ENCODE measurements at places on chromosomes 12 and 14.

- DNase-seq: no peak
Measured at GRCh38 chr12:50505675-50506530, 1.1 kb downstream of the DIP2B start.

GRCh38 chr12:122860854-122861586, 25.8 kb downstream of the HIP1R start:
- no peak for DNase-seq

GRCh38 chr12:82595941-82596340, 90.8 kb upstream of the TMTC2 start:
- DNase-seq: no peak

DNA sequence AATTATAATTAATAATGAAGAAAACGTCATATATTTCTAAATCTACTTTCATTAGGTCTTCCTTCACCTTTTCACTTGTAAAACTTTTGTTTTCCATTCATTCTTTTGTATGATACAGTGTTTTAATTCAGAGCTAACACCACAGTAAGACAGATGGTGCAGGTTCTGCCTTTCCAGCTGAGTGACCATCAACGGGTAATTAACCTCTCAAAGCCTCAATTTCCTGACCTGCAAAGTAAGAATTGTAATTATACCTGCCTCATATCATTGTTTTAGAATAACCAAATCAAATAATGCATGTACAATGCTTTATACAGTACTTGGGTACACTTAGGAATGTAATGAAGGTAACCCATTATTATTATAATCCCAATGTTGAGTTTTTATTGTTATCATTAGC, 157.6 kb downstream of the FOXA1 start:
- no peak for DNase-seq

- DNase-seq: peak; percentile 20
Measured at GRCh38 chr14:64823305-64823861, 56.3 kb downstream of the SPTB start.

- no peak for DNase-seq
Measured at GRCh38 chr14:61511558-61511948, 183.8 kb upstream of the HIF1A start.

DNA sequence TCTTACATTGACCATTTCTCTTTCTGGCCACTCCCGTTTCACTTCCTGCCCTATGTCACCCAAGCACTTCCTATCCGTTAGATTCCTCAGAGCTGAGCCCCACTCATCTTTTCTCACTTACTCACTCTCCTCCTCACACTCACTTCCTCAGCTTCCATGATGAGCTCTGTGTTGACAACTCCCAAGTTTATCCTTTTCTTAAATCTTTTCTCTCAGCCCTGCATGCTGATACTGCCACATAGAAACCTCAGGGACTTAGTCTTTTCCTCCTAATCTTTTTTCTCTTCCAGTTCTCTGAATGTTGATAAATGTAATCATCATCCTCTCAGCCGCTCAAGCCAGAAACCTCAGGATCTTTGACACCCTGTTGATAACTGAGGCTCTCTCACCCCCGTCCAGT, 99.6 kb downstream of the ANO6 start:
- no peak for DNase-seq

DNA sequence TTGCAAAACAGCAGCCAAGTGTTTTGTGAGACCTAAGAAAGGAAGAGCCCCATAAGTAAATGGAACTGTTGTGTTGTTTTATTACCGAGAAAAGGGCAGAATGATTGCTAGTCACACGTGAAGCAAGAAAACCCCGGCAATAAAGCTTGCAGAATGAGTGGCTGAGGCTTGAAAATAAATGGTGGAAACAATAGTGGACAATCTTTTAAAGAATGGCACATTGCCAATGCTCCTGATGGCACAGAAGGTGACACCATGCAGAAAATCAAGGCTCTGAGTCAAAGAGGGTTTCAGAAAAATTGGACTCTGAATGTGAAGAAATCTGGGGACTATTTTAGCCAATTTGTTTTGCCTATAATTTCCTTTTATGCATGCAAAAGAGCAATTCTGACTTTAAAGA, 4.0 kb upstream of the AQP2 start:
- DNase-seq: no peak

- DNase-seq: no peak
Measured at GRCh38 chr12:57031138-57031725, 14.9 kb upstream of the TAC3 start.

DNA sequence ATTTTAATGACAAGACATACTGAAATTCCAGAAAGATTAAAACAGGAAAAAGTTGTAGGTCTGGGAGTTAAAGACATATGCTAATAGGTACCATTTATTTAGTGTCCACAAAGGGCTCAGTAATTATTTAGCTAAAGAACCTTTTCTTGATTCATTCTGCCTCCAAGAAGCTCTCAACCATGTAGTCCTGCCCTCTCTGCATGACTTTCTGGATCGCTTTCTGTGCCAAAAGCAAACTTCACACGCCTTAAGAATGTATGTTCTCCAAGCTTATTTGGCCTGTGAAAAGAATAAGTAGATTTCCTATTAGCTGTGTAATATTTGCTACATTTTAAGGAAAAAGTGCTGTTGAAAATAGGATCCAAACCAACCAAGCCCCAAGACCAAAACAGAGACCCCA, 291.7 kb downstream of the C12orf75 start:
- DNase-seq: no peak

GRCh38 chr14:70788898-70789297, 20.4 kb downstream of the MAP3K9 start:
- DNase-seq: no peak

DNA sequence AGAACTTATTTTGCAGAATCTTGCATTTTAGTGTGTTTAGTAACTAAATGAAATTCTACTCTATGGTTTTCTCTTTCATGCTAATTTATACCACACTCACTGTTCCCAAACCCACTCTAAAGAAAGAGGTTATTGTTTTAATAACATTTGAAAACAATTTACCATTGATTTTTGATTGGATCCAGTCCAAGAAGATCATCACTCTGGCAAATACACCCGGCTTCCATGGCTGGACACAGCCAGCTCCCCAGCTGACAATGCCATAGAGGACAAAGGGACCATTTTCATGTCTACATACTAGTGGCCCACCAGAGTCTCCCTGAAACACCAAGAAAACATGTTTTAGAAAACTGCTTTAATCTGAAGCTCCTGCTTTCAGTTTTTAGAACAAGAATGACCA, 42.4 kb downstream of the OVCH1 start:
- DNase-seq: no peak

- no peak for DNase-seq
Measured at GRCh38 chr14:52910572-52910971, 40.3 kb downstream of the FERMT2 start.

- DNase-seq: no peak
Measured at GRCh38 chr12:122064025-122064777, 14.4 kb upstream of the MLXIP start.

DNA sequence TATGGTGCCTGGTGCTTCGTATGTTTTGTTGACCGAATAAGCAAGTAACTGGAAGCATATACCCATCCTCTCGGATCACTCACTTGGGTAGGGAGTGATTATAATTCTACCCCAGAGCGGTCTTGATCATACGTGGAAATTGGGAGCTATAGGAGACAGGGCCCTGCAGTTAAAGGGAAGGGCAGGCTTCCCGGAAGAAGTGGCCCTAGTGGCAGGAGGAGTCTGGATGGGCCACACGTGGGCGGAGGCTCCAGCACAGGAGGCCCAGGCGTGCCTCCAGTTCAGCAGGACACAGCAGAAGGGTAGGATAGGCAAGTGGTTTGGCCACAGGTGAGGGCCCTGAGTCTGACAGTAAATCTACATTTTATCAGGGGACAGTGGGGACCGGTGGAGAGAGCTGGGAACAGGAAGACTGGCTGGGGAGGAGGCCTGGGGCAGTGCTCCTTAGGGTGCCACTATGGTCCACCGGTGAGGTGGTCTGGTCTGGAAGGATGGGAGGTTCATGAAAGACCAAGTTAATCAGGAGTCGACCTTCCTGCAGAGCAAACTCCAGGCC, 23.5 kb upstream of the YY1 start:
- no peak for DNase-seq

DNA sequence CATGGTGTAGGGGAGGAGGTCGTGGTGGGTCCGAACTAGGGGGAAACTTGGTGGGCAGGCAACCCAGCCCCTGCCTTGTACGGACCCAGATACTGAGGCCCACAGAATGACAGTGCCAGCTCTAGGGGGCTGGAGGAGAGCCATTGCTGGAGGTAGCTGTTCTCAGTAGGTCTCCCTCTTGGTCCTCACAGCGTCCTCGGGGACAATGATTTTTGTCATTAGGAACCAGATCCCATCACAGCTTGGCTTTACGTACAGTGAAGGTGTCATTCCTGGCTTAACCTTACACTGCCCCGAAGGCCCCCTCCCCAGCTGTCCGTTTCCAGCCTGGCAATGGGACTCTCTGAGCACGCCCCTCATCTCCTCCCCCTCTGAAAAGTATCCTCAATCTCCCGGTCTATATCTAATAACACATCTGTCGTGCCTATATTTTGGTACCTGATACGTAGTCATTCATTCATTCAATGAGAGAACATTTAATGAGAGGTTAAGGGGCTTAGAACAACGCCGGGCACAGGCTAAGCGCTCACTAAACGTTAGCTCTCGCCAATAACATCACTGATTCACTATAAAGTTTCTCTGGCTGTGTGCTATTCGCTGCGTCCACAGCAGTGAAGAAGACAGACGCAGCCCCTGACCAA, 597 bp upstream of the DYNC1H1 start:
- no peak for DNase-seq

DNA sequence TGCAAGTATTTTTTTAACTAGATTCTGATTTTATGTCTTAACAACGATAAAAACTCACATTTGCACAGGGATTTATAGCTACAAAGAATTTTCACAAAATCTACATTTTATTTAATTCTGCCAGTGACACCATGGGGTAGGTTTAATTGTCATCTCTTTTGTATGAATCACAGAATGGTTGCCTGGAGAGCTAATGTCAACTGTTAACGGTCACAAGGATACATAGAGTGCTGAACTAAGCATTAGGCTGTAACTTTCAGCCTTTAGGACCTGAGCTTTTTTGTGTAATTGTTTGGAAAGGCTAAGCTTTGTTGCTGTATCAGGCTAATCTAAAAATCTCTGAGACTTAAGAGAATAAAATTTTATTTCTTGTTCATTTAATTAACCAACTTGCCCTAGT, 465.3 kb upstream of the TBX3 start:
- DNase-seq: no peak

GRCh38 chr12:69284131-69284530, 44.8 kb downstream of the CPSF6 start:
- DNase-seq: no peak

DNA sequence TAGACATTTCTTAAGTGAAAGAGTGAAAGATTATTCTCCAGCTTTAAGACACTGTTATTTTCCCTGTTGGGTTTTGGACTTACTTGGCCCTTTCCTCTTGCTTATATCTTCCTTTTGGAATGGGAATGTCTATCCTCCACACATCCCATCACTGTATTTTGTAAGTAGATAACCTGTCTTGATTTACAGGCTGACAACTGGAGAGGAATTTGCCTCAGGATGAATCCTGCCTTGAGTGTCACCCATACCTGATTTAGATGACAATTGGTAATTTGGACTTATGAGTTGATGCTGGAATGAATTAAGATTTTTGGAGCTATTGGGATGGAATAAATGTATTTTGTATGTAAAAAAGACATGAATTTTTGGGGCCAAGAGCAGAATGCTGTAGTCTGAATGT, 74.2 kb upstream of the KICS2 start:
- no peak for DNase-seq

DNA sequence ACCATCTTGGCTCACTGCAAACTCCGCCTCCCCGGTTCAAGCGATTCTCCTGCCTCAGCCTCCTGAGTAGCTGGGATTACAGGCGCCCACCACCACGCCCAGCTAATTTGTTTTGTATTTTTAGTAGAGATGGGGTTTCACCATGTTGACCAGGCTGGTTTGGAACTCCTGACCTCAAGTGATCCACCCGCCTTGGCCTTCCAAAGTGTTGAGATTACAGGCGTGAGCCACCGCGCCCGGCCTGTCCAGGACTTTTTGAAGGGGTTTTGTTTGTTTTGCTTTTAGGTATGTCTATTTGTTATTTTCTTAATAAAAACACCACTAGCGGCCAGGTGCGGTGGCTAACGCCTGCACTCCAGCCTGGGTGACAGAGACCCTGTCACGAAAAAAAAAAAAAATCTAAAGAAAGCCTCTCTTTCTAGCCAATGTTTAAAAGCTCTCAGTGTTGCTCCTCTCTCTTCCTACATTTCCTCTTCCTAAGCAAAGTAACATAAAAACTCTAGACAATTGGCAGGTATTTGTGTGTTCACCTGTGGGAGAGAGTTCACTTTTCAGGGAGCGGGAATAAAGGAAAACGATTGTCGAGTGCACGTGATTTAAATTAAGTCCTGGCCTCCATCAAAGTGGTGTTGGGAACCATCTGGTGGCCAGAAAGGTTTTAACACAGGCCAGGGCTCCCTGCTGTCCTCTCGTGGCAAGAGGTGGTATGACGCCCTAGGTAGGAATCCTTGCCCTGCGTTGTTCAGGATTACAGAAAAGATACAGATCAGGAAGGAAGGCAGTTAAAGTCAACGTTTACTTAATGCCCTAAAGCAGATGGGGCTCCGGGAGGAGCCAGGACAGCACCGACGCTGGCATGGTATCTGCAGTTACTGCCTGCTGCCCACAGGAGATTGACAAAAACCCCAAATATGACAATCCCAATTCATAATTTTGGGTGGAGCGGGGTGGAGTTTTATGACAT, 36.2 kb upstream of the ATP23 start:
- no peak for DNase-seq

GRCh38 chr12:1761857-1762256, 58.5 kb upstream of the LRTM2 start:
- DNase-seq: no peak

DNA sequence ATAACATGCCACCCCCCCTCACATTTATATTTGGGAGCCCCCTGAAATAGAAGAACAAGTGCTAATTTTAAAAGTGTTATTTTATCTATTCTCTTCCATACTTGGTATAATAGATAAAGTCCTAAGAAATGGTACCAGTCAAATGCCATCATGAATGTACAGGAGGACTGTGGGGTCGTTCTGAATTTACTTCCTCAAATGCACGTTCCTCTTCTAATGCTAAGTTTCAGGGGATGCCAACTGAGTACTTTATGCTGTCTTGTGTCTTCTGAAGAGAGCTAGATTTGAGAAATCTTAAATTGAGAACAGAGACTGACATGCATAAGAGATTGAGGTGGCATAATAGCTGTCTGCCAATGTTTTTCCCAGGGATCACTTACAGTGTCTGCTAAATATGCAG, 59.0 kb downstream of the CFAP54 start:
- DNase-seq: no peak

- no peak for DNase-seq
Measured at GRCh38 chr12:14941369-14941768, 3.0 kb upstream of the ERP27 start.

DNA sequence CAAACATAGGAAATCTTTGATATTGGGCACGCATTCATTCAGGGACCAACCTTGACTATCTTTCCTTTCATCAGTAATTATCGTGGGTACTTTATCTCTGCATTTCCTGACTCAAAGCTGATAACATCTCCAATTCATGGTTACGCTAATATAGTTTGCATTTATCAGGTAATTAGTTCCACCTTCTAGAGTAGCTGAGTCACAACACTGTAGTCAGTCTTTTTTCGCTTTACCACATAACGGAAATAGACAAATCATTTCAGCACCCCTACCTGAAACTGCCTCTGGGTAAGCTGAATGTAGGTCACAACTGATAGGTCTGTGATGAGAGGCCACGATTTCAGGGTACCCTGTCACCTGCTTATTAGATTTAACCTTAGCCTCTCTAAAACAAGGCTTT, 36.7 kb upstream of the IL22 start:
- DNase-seq: no peak

GRCh38 chr14:24063263-24063836, 8.0 kb upstream of the CPNE6 start:
- DNase-seq: no peak
